Endothelial cell of umbilical vein (primary cell): ENCODE measurements at places on chromosomes 12 and 14.

DNA sequence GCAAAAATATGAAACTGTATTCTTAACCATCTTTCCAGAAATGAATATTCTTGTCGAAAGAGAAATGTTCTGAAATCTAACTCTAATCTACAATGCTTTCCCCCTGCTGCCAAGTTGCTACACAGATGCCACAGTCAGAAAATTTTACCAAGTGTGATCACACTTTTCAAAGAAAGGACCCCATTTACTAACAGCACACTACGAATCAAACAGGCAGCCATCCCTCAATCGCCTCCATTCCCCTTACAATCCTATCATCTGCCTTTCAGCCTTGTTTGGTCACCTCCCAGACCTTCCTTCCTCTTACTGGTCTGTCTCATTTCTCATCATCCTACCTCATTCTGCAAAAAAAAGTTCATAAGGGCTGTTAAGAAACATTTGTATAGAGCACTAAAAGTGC is 190.1 kb downstream of the MED13L start:
- no peaks in the 10 kb centered on the region for H3K27me3 ChIP-seq
- H3K4me3 ChIP-seq = no peak overlapping the region
- no peaks in the 10 kb centered on the region for H3K36me3 ChIP-seq
- H3K4me1 ChIP-seq = peaks cover 5% of the 10 kb centered on the region

- H3K27me3 ChIP-seq = no peaks in the 10 kb centered on the region
- peaks cover 2% of the 10 kb centered on the region for H3K4me1 ChIP-seq
- DNase-seq = no peak
- H3K27ac ChIP-seq = no peak overlapping the region
- no peak overlapping the region for H3K4me3 ChIP-seq
These were observed 76.9 kb downstream of the ESR2 start for GRCh38 chr14:64217308-64217707.

DNA sequence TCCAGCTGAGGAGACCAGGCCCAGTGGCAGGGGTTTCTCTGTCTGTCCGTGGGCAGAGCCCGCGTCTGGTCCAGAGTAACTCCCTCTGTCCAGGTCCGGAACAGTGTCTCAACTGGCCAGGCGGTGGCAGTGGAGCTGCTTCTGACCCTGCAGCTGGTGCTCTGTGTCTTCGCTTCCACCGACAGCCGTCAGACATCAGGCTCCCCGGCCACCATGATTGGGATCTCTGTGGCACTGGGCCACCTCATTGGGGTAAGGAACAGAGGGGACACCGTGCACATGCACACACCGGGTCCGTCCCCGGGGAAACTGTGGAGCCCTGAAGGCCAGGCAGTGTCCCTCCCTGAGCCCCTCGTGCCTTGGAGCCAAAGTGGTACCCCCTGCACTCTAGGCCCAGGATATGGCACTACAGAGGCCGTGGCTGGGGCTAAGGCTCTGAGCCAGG is 1.5 kb downstream of the AQP6 start:
- H3K36me3 ChIP-seq = no peaks in the 10 kb centered on the region
- no peaks in the 10 kb centered on the region for H3K4me1 ChIP-seq
- peaks cover 9% of the 10 kb centered on the region for H3K27me3 ChIP-seq
- peak; percentile 47 for DNase-seq
- no peak overlapping the region for H3K4me3 ChIP-seq

DNA sequence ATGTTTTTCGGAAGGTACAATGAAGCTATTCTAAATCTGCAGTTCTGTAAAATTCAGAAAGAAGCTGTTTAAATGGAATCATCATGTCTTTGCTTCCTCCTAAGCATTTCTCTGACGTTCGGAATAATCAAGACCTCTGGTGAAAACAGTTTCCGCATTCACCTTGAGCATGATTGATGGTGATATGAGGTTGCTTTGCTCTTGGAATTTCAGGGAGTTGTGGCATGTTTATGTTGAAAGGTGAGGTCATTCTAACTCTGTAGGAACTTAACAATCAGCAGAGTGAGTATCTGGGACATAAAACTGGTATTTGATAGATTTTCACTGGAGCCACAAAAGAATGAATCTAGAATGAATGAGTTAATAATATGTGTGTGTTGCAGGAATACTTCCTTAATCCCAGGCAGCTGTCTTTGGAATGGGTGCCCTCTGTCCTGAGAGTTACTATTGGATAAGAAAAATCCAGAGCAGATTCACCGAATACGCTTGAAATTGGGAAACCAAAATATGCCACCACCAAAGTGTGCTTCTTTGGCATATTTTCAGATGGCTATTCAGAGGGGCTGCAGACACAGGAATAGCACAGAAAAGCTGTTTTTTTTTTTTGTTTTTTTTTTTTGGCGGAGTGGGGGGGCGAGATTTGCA is 599.1 kb downstream of the CCER1 start:
- no peaks in the 10 kb centered on the region for H3K27me3 ChIP-seq
- no peaks in the 10 kb centered on the region for H3K4me1 ChIP-seq
- H3K36me3 ChIP-seq = no peaks in the 10 kb centered on the region
